Stimulated activated CD8-positive, alpha-beta memory T cell treated with anti-CD3 and anti-CD28 coated beads, Interleukin-15, amount 100 ng/mL, for 4 hours (primary cell): ENCODE measurements at places on chromosomes 16 and 17.

DNA sequence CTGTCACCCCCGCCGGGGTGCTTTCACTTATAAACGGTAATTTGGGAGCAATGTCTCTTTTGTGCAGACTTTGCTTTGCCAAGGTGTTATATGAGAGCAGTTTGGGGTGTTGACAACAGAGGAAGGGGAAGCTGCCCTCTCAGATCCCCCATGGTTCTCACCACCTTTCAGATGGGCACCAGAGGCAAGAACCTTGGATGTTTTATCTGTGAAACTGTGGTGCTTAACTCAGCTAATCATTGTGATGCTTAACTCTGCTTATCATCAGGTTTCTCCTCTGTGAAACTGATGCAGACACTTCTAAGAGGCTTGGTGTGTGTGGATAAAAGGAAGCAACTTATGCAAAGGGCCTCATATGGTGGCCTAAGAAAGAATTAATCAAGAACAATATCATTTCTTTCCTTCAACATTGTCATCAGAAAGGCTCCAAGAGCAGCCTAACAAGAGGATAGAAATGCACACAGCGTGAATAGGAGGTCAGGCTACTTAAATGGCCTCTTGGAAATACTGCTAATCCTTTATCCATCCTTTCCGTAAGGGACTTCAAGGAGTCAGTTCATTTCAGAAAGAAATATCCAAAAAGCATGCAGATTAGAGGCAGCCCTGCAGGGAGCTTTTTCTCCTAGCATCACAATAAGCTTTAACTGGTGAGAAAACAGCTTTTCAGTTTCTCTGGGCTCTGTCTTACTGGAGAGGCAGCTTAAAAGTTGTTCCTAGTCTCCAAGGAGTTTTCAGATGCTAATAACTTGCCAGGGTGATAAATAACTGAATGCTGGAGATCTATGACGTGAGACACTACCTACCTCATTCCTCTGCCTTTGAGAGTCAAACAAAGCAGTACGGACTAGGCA, 55.1 kb upstream of the CLEC3A start:
- no peak for DNase-seq

GRCh38 chr16:57133031-57133430, 40.6 kb downstream of the CPNE2 start:
- no peak for DNase-seq

GRCh38 chr16:22141767-22142166, 20.5 kb upstream of the SDR42E2 start:
- no peak for DNase-seq

DNA sequence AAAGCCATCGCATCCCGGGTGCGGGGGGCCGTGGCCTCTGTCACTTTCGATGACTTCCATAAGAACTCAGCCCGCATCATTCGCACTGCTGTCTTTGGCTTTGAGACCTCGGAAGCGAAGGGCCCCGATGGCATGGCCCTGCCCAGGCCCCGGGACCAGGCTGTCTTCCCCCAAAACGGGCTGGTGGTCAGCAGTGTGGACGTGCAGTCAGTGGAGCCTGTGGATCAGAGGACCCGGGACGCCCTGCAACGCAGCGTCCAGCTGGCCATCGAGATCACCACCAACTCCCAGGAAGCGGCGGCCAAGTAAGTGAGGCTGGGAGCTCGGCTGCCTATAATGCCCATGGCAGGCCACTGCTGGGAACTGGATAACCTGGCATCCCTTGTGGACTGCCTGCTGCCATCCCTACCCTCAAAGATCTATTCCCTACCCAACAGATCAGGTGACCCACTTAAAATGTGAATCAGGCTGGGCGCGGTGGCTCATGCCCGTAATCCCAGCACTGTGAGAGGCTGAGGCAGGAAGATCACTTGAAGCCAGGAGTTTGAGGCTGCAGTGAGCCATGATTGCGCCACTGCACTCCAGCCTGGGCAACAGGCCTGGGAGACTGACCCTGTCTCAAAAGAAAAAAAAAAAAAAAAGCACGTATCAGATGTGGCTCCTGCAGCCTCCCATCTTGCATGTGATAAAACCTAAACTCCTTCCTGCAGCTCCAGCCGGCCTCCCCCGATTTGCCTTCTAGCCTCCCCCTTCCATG, 18.3 kb downstream of the CDIPT start:
- no peak for DNase-seq

DNA sequence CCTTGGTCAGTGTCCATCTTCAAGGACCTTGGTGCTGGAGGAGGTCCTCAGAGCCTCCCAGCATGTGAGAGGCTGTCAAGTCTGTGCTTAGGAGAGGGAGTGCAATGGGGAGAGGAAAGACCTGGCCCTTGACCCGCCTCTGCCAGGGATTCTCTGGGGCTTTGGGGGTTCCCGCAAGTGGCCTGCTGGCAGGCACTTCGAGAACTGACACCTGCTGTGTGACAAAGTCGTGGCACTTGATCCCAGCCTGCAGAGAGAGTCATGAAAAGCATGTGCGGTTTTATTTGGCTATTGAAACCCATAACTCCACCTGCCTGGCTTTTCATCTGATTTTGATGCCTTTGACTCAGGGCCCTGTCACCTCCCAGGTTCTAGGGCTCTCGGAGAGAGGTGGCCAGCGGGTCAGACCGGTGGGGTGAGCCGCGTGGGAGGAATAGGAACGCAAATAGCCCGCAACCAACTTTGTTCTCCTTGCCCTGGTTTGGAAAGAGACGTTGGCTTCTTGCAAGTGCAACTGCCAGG, 42.8 kb upstream of the GSE1 start:
- no peak for DNase-seq

DNA sequence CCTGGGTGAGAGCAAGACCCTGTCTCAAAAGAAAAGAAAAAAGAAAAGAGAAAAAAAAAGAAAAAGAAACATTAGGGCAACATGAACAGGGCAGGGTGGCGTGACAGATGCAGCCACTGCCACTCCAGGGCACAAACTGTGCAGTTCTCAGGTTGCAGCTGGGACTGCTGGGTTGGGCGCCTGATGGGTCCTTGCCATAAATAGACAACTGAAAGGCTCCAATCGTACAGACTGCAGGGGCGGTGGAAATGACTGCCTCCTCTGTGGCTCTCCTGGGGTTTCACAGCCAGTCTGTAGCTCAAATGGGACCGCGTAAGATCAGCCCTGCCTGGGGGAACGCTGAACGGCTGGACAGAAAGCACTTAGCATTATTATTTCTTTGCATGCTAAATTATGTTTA, 130.7 kb downstream of the CPPED1 start:
- DNase-seq = no peak

GRCh38 chr16:71296584-71297340, 7.6 kb upstream of the CMTR2 start:
- DNase-seq = no peak

DNA sequence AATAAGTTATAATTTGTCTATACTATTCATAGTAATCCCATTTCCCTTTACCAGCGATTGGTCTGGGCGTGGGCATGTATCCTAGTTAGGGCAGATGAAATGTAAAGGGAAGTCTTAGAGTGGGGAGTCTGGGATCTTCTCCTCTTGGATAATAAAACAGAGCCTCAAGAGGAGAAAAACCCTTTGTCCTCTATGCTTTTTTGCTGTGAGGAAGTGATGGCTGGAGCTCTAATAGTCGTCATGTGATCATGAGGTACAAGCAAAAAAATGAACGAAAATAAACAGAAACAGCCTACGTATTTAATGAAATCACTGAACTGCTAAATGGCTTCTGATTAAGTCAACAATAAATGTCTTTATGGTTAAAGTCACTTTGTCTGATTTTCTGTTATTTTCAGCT, 26.8 kb downstream of the EFCAB5 start:
- DNase-seq = no peak

DNA sequence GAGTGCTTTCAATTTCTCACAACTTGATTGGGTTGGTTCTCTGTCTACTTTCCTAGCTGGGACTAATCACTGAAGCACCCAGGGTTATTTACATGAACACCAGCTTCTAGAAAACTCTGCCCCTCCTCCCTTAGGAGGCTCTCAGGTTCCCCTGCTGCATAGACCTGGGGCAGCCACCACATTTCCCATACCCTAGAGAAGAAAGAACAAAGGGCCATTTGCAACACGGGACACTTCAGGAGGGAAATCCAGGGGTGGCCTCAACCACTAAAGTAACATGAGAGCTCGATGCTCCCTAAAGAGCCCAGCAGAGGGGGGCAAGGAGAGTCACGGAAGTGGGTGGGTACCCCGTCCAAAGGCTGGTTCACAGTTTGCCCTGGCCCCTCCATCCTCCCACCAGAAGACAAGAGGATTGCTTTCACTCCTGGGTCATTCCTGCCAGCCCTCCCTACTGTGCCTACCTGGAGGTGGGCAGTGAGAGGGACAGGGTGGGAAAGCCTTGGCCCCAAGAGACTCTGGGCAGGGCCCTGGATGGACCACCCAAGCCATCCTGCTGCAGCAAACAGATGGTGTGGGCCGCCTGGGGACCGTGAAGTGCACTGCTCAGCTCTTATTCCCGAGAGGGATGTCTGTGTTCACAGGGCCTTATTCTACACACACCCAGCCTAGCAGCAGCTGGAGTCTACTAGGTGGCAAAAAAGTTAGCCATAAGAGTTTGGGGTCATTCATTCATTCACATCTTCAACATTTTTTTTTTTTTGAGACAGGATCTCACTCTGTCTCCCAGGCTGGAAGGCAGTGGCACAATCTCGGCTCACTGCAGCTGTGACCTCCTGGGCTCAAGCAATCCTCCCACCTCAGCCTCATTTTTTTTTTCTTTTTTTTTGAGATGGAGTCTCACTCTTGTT, 392.1 kb downstream of the SOX9 start:
- DNase-seq = no peak

- no peak for DNase-seq
Measured at GRCh38 chr17:37305406-37305905, 70.3 kb upstream of the C17orf78 start.
